Skeletal muscle cell (primary cell): ENCODE measurements at places on chromosomes 12 and 14.

DNA sequence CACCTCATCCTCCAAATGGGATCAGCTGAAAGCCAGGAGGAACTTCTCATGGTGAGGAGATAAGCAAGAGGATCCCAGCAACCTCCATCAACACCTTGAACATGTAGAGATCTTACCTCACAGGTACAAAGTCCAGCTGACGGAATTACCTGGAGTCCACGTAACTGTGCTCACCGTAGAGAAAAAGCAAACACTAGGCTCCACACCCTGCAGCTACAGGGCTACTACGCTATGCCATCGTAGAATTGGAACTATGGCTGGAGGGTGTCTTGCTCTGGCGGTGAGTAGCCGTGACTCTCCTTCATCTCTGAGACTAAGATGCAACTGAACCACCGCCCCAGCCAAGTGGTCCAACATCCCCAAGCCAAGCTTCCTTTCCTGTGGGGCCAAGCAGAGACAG, 50.5 kb downstream of the CRY1 start:
- DNase-seq, result no peak

DNA sequence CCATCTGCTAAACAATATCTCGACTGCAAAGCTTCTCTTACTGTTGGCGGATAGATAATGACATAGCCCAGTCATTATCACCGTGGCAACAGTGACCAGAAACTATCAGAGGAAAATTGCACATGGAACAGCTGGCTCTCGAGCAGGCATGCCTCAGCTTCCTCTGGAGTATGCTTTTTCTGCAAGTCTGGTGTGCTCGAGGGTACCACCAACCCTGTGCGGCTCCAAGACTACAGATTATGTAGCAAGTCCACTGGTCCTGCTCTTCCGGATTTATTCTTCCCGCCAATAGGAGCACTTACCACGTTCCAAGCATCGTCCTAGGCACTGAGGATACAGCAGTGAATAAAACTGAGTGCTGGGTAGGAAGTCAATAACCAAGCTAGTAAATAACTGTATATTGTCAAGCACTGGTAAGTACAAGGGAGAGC, 1.4 kb upstream of the GLRX5 start:
- no peak for DNase-seq

- DNase-seq, result no peak
Measured at GRCh38 chr12:22812531-22812930, 187.6 kb downstream of the ETNK1 start.

DNA sequence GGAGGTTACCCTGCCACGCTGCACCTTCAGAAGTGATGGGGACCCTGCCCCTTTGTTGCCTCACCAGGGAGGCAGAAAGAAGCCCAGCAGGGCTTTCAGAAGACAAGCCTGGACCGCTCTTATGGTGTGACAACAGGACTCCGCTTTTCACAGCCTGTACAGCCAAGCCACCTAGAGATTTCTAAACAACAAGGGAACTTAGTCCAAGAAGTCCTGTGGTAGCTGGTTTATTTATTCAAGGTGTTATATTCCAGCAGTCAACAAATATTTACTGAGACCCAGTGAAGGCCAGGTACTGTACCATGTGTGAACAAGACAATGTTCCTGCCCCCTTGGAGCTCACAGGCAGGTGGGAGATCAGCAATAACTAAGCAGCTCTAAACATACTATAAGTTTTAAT, 4.0 kb upstream of the TMEM229B start:
- DNase-seq, result no peak

GRCh38 chr12:56626701-56627100, 3.4 kb downstream of the BAZ2A start:
- no peak for DNase-seq

GRCh38 chr14:74860899-74861733, 14.8 kb downstream of the PROX2 start:
- DNase-seq, result no peak

- no peak for DNase-seq
Measured at GRCh38 chr14:21825149-21825743, 151.6 kb upstream of the OR4E1 start.

DNA sequence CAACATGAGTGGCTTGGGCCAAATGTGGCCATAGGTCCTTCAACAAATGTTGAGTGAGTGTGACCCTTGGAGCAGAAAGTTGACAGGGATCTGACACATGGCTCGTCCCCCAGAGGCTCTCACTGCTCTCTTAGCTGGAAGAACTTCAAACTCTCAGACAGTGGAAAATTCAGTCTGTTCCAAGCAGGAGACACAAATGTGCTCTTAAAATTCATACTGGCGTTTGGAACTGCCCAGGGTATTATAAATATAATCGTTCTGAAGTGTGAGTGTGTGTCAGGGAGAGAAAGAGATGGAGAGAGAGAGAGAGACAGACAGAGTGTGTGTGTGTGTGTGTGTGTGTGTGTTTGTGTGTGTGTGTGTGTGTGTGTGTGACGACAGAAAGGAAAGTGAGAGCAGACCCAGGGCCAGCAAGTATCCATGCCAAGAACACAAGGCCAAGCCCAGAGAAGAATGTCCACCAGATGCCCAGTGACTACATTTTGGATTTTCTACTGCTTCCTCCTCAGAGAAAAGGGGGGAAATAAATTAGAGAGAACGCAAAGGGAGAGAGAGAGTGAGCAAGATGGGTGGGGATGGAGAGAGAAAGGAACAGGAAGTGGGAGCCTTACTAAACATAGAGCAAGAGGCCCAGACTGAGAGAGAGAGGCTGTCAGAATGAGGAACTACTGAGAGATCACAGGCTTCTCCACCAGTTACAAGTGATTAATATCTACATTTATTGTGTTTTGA, 193.6 kb upstream of the NUDT4 start:
- DNase-seq, result no peak

GRCh38 chr14:76430017-76430416, 54.1 kb downstream of the ESRRB start:
- no peak for DNase-seq

DNA sequence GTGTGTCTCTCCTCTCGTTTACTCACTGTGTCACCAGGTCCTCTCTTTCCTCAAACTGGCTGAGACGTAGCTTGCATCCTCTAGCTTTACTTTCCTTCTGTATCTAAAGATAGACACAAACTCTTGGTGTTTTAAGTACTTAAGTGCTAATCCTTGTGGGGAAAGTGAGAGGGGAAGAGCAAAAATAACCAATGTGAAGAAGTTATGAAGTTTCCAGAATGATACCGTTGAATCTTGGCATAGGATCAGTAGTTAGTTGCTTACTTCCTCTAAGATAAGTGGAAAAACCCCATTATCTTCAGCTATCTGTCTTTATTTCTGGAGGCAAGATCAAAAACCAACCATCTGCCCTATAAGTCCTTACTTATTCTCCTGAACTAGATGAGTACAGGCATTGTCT, 10.6 kb downstream of the FAR2 start:
- no peak for DNase-seq

GRCh38 chr12:91620992-91621391, 438.4 kb upstream of the DCN start:
- no peak for DNase-seq

GRCh38 chr14:39114073-39114838, at the start of gene GEMIN2:
Gene GEMIN2, plus strand, starts transcription at chr14:39114323. Its CDS starts 16 bp downstream, at chr14:39114339.
- peak; percentile 76 for DNase-seq

DNA sequence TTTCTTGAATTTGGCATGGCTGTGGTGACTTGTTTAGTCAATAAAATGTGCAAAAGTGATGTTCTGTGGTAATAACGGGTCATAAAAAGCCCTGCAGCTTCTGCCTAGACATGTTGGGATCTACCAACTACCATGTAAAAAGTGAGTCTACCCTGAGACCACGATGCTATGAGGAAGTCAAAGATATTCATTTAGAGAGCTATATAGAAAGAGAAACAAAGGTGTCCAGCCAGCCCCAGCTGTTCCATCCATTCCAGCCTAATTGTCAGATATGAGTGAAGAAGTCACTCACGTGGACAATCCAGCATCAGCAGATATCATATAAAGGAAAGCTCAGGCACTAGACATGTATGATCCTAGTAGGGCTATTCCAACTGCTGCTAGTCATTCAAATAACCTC, 117.2 kb upstream of the SSTR1 start:
- no peak for DNase-seq

DNA sequence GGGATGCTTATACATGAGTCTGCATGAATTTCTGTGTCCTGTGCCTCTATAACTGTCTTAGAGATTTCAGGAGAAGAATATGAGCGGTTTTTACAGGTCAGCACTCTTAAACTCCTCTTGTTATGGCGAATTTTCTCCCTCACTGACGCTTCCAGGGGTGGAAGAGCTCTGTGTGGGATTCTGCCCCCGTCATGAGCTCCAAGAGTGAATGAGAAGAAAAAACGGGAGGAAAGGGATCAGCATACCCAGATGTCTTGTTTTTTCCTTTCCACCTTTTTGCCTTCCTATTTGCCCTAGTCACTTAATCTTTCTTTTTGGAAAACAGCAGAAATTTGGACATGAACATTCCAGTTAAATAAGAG, 651 bp downstream of the PFKM start:
- no peak for DNase-seq

DNA sequence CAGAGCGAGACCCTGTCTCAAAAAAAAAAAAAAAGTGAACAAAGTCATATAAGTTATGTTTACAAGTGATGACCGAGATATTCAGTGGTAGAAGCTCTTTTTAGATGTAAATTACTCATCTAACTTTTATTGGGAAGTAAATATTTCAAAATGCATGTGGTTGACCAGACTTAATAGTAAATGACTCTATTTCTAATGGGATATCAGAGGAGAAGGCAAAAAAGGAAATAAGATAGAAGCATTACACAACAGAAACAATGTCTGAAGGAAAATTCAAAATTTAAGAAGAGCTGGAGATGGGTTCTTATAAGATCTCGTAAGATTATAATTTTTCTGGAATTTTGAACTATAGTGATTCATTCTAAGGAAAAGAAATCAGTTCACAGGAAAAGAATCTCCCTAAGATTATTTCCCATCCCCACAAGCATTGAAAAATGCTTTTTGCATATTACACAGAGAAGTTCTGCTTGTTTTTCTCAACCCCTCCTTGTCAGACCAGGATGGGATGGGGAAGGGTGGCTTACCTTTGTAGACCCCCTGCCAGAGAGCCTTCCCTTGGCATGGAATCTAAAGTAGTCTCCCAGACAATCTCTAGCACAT, 63.1 kb upstream of the STK38L start:
- DNase-seq, result no peak

- no peak for DNase-seq
Measured at GRCh38 chr12:19236656-19237055, 107.1 kb downstream of the PLEKHA5 start.

GRCh38 chr12:42361909-42362646, 36.1 kb downstream of the PPHLN1 start:
- no peak for DNase-seq

- DNase-seq, result no peak
Measured at GRCh38 chr12:44367916-44368315, 508.2 kb downstream of the NELL2 start.

DNA sequence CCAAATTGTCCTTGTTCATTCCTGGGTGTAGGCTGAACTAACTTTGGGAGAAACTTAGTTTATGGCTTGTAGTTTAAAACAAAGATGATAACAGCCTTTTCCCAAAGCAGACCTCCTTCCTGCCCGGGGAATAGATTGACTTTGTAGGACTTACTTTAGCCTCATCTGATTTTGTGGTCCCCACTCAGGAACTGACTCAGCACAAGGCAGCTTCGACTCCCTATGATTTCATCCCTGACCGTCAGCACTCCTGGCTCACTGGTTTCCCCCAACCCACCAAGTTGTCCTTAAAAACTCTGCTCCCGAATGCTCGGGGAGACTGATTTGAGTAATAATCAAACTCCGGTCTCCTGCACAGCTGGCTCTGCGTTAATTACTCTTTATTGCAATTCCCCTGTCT, 40.1 kb upstream of the DDHD1 start:
- DNase-seq, result peak; percentile 50

DNA sequence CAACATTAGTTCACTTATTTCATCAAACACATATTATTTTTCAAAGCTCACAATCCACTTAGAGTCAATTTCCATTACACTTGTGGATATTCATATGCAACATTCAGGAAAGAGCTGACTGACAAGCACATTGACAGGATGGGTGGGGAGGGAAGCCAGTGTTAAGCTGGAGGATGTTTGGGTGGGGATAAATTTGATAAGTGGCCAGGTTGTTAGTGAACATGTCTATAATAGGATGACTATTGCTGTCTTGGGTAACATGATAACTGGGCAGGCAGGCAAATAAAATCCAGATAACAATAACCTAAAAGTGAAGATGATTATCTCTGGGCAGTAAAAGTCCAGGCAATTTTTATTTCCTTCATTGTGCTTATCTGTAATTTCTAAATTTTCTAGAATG, 73.8 kb upstream of the OSBPL8 start:
- no peak for DNase-seq

- DNase-seq, result peak; percentile 8
Measured at GRCh38 chr14:27243365-27243764, 645.5 kb upstream of the NOVA1 start.

- no peak for DNase-seq
Measured at GRCh38 chr12:93127107-93127560, 198.0 kb upstream of the EEA1 start.

- DNase-seq, result no peak
Measured at GRCh38 chr12:49098703-49099102, 4.1 kb upstream of the DHH start.

GRCh38 chr12:27163048-27163715, 80.8 kb upstream of the C12orf71 start:
- DNase-seq, result no peak

DNA sequence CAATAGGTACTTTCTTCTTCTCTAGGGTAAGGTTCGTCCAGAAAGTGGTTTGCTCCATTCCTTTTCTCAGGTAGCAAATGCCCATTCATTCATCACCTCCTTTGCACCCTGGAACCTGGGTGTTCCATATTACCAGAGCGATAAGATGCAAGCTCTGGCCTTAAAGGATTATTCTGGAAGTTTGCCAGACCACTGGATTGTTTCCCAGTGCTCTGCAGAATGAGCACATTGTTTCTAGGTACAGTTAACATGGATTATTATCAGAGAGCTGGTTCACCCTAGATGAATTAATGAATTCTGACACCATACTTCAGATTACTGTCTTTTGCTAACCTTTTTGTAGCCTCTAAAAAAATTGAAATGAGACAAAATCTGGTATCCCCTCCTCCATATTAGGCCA, 170.9 kb upstream of the BMP4 start:
- no peak for DNase-seq

GRCh38 chr14:83798421-83798820, 1731.5 kb upstream of the FLRT2 start:
- DNase-seq, result no peak

GRCh38 chr12:111451649-111452129, 46.0 kb downstream of the SH2B3 start:
- DNase-seq, result no peak

DNA sequence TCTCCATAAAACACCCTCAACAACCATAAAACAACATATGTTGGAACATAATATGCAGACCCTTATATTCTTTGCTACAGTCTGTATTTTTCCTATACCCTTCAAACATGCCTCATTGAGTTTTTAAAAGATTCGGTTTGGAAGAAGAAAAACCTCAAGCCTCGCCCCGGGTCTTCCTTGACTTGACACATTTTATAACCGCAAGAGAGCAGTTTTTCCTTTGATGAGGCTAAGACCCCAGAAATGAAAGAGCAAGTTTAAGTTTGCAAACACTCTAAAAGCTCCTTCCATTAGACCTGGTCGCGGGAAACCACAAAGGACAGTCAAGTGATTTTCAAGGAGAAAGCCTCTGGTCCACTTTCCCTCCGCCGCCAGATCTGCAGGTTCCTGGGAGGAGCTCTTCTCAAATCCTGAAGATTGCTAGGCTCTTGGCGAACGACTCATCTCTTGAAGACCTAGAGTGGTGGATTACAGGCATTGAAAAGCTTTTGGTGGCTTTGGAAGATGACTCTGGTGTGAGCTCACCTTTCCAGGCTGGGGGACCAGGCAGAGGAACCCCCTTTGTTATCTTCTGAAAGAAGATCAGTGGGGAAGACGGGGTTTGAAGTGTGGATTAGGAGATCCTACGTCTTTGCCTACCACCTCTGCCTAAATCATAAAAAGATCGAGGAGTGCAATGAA, at the start of gene ASCL4:
TSS of gene ASCL4 (plus strand) at position 356 of the 681 bp plus-strand sequence. CDS start 515 bp downstream, outside the sequence.
- no peak for DNase-seq
